ENCODE measurements at places on chromosomes 5 and 9.

GRCh38 chr5:50886657-50887345, 220.4 kb downstream of the PARP8 start:
- no peak for DNase-seq

DNA sequence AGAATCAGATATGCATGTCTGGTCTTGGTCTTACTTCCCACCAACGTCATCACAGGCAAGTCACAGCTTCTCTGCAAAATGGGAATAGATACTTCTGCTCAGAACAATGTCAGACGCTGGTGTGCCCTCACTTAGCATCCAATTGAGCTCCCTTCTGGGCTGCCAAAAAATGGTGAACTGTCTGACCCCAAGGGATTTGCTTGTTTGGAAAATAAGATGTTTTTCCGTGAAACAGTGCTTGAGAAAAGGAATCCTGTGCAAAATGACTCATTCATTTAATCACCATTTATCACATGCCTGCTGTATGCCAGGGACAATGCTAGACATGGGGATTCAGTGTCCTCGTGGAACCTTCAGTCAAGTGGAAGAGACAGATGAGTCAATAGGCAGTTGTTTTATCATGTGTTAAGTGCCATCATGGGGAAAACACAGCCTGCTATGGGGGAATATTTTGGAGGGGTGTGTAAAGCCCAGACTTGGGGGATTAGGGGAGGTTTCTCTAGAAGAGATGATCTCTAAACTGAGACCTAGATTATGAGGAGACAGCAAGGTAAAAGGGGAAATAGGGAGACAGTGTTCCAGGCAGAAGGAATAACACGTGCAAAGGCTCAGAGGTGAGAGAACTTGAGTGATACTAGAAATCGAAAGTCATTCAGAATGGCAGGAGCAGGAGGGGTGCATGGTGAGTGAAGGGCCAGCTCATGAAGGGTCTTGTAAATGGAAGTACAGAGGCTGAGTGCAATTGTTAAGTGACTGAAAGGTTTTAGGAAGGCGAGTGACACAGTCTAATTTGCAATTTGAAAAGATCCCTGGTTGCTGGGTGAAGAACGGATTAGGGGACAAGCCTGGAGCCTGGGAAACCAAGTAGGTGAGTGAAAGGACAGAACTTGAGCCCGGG, 3.9 kb downstream of the NIPAL4 start:
- no peak for DNase-seq

DNA sequence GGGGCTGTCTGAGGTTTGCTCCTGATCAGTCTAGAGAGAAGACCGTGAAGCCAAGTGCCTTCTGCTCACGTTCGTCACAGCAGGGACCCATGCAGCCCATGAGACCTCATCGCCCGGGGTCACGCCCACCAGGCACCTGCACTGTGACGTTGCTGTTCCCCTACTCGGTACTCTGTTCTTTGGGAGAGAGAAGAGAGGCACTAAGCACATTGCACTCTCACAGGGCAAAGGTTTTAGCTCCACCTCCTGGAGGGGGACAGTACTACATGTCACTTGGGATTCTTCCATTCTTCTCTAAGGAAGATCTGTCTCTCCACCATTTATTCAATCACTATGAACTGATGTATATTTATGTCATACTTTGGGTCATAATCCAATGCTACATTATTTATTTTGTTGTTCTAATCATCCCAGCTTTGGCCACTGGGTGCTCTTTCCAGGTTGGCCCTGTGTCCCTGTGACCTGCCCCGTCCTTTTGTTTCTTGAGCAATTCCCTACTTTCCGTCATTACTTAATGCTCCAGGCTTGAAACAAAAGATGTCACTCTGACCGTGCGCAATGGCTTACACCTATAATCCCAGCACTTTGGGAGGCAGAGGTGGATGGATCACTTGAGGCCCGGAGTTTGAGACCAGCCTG, 31.4 kb upstream of the BRD3 start:
- peak; percentile 5 for DNase-seq

GRCh38 chr5:107696080-107696479, 25.3 kb upstream of the EFNA5 start:
- DNase-seq = no peak

GRCh38 chr9:19788614-19789271, at the start of gene SLC24A2:
Gene SLC24A2, minus strand, starts transcription at chr9:19789037.
- DNase-seq = no peak

- no peak for DNase-seq
These were observed 51.0 kb upstream of the APC start for GRCh38 chr5:112686675-112687074.

GRCh38 chr5:103256178-103256577, 2.4 kb upstream of the MACIR start:
- DNase-seq = no peak

GRCh38 chr9:74824654-74825053, 63.1 kb downstream of the TRPM6 start:
- no peak for DNase-seq

DNA sequence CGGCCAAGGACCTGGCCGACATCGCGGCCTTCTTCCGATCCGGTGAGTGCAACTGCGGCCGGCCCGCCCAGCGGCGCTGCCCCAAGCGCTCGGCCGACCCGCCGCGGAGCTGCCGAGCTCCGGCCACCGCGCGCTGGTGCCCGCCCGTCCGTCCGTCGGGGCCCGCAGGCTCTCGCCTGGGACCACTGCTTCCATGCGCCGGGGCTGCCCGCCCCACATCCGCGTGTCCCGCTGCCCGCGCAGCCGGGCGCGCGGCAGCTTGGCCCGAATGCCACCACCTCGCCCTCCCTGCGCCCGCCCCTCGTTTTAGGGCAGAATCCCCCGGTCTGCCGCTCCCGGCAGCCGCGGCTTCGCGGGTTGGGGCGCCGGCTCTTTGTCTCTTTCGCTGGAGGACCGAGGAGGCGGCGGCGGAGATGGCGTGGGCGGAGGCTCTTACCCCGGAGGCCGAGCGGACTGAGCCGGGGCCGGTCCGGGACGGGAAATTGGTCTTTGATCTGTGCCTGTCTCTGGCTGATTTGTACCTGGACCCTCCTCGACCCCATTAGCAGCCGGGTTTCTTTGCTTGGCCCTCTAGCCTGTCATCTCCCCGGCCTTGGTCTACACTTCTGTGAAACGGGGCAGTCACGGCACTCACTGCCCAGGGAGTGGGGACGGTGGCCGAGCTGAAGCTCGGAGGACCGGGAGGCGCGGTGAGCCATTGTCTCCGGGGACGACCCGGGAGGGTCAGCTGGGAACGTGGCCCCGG, 871 bp downstream of the TRIO start:
- no peak for DNase-seq

Measured in stimulated activated CD4-positive, alpha-beta T cell treated with anti-CD3 and anti-CD28 coated beads, TNF-alpha, amount 100 ng/mL, for 1 hour (primary cell).